ENCODE measurements at places on chromosomes 13 and 19. TPM values are rescaled to one million over a fixed set of nuclear protein-coding genes. Genes with fewer than 3 reads are reported as not detected.

DNA sequence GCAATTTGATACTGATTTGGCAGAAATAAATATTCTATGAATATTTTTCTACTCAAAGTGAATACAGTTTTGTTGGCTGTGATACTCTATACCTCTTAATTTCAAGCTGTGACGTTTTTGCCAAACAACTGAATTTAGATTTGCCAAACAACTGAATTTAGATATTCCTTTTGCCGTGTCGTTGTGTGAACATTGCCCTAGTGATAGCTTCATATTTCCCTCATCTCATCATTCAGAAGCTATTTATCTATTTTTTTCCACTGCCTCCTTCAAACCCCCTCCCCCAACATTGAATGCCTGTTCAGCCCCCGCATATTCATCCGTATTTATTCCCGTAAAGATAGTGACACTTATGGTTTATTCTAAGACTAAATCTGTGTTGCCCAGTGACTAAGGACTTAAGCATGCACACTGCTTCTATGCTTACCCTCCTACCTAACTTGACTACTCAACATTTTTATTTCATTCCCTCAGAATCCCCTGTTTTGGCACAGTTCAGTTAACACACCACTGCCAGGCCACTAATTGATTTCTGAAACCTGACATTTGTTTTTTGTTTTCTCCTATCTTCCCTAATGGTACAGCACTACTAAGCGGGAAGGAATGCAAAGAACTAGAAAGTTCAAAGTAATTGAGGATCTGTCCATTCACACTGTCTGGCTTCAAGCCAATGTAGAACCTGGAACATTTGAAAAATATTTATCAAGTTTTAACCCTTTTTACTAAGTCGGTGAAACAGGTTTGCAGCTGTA, 2.8 kb upstream of the KLF5 start:
- no peak for DNase-seq
- no peak overlapping the region for H3K27ac ChIP-seq
- no peaks in the 10 kb centered on the region for H3K36me3 ChIP-seq
- H3K4me3 ChIP-seq, result no peak overlapping the region

GRCh38 chr19:22421797-22422196, 349 bp downstream of the ZNF98 start:
- no peaks in the 10 kb centered on the region for H3K36me3 ChIP-seq
- peak overlapping the region; percentile 10 for H3K4me3 ChIP-seq
- H3K27me3 ChIP-seq, result no peaks in the 10 kb centered on the region
- DNase-seq, result no peak
- no peak overlapping the region for H3K27ac ChIP-seq
- no peaks in the 10 kb centered on the region for H3K4me1 ChIP-seq

GRCh38 chr13:77013853-77014542, 13.0 kb downstream of the FBXL3 start:
- H3K4me3 ChIP-seq, result no peak overlapping the region
- no peak overlapping the region for H3K27ac ChIP-seq

GRCh38 chr13:37416291-37417059, 182.1 kb downstream of the POSTN start:
- no peaks in the 10 kb centered on the region for H3K27me3 ChIP-seq
- H3K27ac ChIP-seq, result no peak overlapping the region
- H3K36me3 ChIP-seq, result no peaks in the 10 kb centered on the region

MEIS3 gene
- total RNA-seq, result 19.6 TPM

SELENOV gene
- not detected for total RNA-seq

ZSCAN4 gene
- not detected for total RNA-seq

KLHL1 gene
- total RNA-seq, result not detected

MCF2L gene
- 49.2 TPM for total RNA-seq

ZNF554 gene
- total RNA-seq, result 6.1 TPM
